ENCODE measurements at places on chromosomes 5 and 9.

- no peak for DNase-seq
These were observed 170.1 kb upstream of the PITX1 start for GRCh38 chr5:135204151-135204600.

DNA sequence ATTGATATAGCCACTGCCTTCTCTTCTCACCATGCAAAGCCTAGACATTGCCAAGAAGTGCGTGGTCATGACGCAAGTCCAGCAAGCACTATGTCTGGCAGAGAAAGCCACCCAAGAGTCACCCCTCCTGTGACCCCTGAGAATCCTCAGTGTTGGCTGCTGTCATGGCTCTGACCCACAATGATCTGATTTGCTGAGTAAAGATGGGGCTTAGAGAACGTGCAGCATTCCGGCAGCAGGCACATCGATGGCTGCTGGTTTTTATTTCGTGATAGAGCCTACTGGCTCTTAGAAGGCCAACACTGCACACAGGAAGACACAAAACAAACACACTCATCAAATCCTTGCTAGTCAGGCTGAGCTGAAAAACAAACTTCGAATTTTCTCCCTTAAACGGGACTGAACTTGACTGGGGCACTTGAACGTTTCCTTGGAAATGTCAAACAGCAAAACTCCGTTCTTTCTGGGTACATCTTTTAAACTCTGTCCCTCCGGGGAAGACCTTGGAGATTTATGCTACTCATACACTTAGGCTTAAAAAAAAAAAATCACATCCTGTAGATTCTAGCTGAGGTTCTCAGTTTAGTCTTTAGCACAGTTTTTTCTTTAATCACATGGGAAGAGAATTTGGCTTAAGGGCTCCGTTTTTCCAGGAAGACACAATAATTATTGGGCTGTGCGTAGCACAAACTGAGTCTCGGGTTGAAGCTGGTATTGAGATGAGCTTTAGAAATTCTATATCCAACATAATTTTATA, 88.2 kb upstream of the BASP1 start:
- DNase-seq, result no peak

DNA sequence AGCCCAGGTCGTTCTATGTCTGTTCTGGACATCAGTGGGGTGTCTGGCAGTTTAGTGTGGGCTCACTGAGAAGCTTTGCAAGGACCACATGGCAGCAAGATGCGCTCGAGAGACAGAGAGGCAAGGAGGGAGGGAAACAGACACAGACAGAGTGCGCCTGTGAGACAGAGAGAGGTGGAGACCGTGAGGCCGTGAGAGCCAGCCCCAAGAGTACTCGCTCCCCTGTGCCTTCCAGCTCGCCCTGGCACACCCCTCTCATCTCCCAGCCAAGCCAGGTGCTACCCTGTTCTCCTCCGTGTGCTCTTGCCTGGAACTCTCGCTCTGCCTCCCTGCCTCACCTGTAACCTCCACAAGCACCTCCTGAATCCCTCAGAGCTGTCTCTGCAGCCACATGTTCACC, 106.8 kb downstream of the EHMT1 start:
- DNase-seq, result no peak

DNA sequence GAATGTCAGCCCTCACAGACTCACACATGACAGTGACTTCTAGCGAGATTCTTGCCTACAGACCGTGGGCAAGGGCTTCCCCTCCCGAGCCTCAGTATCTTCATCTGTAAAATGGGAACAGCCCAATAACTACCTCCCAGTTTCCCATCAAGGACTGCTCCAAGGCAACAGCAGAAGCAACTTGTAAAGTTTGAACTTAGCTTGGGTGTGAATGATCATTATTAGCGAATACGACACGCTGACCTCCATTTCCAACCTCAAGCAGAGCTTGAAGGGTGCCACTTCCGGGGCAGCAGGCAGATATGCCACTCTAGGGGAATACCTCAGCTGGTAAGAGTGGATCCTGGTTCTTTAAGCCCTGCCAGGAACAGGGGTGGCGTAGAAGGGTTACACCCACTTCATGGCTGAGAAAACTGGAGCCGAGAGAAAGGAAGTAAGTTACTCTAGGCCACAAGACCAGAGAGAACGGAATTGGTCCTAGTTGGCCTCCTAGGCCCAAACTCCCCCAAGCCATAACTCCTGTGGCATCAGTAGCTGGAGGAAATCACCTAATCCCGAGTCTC, 2.0 kb downstream of the RNF44 start:
- peak; percentile 25 for DNase-seq

GRCh38 chr5:126858441-126858840, 81.5 kb downstream of the LMNB1 start:
- no peak for DNase-seq

DNA sequence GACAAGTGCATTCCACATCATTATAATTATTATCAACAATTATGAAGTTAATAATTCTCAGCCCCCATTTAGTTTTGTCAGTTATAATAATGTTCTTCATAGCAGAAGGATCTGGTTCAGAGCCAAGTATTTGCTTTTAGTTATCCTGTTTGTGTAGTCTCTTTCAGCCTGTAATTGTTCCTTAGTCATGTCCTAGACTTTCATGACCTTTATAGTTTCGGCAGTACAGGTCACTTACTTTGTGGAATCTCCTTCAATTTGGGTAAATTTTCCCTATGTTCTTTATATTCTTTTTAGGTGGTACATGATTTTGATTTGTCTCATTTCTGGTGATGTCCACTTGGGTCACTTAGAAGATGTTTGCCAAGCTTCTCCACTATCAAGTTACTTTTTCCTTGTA, 34.3 kb downstream of the UBE2R2 start:
- DNase-seq, result no peak

- no peak for DNase-seq
These were observed 68.2 kb upstream of the S1PR3 start for GRCh38 chr9:88923092-88923491.

- DNase-seq, result no peak
These were observed 46.7 kb downstream of the SLCO4C1 start for GRCh38 chr5:102249381-102249780.

DNA sequence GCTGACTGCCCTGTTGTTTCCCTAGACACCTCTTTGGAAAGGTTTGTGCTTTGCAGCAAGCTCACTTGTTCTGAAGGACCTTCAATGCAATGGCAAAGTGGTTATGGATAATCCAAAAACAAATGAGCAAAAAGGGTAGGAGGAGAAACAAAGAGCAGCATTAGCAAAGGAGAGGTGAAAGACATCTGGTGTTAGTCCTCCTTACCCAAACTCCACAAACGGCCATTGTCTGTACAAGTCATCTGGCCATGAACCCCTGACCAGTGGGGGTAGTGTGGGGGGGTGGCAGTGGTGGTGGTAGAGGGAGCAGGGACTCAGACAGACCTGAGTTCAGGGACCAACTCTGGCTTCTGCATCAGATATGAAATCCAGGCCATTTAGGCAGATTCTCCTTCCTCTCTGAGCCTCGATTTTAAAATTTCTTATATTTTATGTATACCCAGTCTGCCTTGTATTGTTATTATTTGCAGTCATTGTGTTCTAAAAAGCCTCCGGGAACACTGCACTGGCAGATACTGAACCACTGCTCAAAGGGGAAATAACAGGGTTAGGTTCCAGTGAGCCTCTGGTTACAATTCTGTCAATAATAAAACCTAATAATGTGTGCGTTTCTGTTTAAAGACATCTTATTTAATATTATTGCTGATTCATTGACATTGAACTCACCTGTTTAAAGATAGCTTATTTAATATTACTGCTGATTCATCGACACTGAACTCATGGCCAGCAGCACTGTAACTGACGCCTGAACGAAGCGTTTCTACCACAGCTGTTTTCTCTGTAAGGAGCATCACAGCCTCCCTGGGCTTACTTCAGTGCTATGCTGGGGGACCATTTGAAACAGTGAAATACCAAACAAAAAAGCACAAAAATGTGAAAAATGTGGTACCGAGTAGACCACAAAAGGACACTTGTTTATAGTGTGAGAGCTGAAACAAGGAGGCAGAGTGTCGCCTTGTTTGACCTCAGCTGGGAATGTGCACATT, 156.0 kb downstream of the SEC61B start:
- DNase-seq, result no peak

GRCh38 chr5:154518438-154518867, 40.4 kb upstream of the HAND1 start:
- DNase-seq, result no peak

- peak; percentile 84 for DNase-seq
These were observed at the start of gene JAKMIP2 for GRCh38 chr5:147782110-147783028. Gene JAKMIP2 (minus strand): TSS chr5:147782728. CDS start chr5:147671806, 110,922 bp downstream.

DNA sequence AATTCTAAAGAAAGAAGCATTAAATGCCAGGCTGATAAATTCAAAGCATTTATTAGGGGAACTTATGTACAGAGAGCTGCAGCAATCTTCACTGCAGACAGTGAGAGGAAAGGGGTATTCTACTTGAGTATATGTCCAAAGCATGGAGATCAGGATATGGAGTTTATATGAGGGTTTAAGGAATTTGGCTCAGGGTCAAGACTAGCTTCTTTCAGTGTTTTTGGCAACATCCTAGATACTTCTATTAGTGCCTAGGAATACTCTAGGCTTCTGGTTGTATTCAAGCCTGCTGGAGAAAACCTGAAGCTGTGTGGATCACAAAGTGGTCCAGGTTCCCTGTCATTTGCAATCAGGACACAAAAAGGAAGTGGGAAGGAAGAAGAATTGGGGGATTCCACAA, 194.6 kb downstream of the CETN3 start:
- DNase-seq, result no peak

DNA sequence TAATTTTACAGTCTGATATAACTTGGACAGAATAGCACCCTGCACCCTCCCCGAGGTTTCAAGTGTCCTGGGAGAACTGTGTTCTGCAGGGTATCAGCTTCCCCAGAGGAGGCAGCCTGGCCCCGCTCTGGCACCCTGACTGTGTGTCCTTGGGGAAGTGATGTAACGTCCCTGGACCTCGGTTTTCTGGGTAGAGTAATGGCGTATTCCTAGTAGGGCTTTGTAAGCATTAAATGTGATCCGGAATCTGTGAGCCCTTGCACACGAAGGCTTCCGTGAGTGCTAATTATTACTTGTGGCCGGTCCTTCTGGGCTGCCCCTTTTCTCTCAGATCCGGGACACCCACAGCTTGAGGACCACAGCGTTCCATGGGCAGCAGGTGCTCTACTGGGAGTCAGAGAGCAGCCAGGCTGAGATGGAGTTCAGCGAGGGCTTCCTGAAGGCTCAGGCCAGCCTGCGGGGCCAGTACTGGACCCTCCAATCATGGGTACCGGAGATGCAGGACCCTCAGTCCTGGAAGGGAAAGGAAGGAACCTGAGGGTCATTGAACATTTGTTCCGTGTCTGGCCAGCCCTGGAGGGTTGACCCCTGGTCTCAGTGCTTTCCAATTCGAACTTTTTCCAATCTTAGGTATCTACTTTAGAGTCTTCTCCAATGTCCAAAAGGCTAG, 1.0 kb upstream of the CACFD1 start:
- DNase-seq, result no peak

- DNase-seq, result no peak
These were observed 178.0 kb downstream of the ESM1 start for GRCh38 chr5:54807421-54807820.

GRCh38 chr5:42596817-42597216, 159.8 kb upstream of the CCDC152 start:
- no peak for DNase-seq

DNA sequence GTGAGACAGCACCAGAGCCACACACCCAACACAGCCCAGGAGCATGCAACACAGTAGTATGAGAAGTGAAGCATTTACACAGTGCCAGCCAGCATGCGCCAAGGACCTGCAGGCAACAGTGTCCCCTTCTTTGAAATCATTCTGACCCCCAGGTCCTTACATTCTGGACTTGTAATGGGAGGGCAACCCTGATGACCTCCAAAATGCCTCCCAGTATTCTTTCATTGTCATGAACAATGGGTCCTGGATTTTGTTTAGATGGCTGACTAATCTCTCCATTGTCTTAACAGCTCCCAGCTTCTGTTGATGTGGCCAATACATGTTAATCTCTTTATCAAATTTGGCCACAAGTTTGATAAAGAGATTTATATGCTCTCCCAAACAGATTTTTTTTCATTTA, 417.1 kb downstream of the DMRTA1 start:
- DNase-seq, result no peak

- DNase-seq, result no peak
These were observed 76.4 kb downstream of the MEGF10 start for GRCh38 chr5:127367029-127367428.

GRCh38 chr9:129962889-129963703, 79.9 kb downstream of the FNBP1 start:
- peak; percentile 67 for DNase-seq

GRCh38 chr9:94135222-94135621, 51.0 kb downstream of the PTPDC1 start:
- no peak for DNase-seq

DNA sequence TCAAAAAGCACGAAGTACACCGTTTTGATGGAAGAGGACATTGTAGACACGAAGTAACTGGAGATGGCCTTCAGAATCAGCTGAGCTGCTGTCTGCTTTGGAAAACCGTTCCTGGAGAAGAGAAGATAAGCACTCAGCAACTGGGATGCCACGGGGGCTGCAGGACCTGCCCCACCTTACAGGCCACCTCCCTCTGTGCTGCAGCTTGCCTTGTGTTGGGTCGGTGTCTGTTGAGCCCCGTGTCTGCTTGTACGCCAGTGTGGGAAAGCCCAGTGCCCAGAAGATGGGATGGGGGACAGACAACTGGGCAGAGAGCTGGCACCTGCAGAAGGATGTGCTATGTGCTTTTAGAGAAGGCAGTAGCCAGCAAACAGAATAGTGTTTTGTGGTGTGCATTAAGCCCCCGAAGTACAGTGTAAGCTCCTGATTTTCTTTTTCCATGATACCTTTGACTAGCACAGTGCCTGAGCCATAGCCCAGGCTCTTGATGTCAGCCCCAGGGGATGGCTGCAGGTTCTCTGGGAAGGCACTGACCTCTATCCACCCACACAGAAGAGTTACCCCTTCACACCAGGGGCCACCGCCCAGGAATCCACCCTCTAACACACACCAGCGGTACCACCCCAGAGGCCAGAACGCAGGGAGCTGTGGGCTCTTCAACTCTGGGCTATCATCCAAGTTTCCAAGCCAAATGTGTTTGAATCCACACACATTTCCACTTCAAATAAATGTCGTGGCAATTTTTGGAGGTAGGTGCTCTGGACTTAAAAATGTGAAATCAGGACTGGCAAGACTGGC, 63.8 kb downstream of the MACROH2A1 start:
- no peak for DNase-seq

DNA sequence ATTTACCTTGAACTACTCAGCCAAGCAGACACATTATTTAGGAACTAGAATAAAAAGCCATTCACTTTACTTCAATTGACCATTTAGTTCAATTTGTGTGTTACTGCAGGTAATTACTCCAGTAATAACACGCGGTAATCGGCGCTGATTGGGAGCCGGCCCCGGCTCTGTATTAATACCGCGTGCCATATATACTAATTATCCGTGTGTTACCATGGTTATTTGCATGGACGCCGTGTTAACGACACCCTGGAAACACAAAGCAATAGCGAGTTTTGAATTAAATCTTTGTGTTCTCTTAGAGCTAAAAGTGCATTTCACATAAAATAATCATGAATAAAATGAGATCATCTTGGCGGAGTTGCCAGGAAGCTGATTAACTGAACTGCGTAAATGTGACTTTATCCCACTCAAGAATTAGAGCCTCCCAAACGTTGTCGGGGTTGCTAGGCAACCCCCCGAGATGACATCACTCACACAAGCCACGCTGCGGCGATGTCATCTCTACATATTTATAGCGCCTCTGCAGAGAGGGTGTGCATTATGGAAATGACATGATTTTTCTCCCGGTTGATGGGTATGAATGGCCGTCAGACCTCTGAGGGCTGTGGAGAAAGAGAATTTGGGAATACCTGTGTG, 41.4 kb upstream of the RNU6ATAC start:
- no peak for DNase-seq
